ENCODE measurements at places on chromosomes 5 and 9. TPM values are rescaled to one million over a fixed set of nuclear protein-coding genes. Genes with fewer than 3 reads are reported as not detected.
A peak's percentile ranks its signal among the peaks of the same experiment; 100 is the strongest.

DNA sequence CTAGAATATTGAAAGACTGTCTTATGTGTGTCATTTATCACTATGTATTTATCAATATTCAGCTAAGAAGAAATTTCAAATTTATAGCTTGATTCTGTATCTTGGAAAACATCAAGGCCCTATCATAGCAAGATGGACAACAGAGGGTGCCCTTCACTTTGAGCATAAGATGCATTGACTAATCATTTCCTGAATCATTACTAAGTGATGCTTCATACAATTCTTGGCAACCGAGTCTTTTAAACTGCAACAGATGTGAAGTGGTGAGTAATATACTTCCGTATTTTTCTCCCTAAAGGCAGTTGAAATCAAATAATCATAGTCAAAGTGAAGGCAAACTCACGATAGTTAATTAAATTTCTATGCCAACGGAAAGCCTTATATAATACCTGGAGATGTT is 318.6 kb upstream of the RGMB start:
- peak; percentile 76 for DNase-seq

DNA sequence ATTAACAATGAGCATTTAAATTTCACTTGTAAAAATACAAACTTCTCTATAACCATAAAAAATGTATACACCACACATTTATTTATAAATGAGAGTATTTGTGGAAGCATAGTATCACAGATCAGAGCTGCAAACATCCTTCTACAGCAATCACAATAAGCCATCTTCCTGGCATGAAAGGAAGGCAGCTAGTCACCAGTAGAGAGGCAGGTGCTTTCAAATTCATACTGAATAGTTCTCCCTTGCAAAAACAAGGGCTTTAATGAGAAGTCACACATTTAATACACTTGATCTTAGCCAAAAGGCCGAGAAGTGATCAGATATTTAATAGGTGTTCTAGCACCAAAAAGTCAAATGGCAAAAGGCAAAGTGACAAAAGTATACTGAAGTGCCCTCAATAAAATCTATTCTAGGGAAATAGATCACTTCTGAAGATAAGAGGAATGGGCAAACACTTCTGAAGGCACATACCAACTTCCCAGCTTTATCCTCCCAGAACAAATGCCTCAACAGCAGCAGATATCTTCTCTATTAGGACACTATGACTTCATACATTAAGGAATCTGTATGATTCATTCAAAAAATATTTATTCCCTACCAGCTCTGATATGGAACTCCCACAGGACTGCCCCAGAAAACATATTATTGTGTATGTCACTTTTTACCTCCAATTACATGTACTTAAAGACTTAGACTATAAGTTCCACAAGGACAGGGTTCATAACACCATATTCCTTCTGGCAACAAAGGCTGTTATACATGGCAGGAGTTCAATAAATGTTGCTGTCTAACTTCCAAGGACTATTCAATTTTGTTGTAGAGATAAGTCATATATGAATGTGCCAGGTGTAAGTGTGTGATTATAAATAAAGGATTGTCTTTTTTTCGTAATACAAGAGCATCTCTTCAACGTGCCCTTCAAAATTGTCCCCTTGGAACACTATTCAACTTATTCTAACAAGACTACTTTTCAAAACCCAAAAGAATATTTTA is 31.7 kb downstream of the MAPKAP1 start:
- peak; percentile 24 for DNase-seq

DNA sequence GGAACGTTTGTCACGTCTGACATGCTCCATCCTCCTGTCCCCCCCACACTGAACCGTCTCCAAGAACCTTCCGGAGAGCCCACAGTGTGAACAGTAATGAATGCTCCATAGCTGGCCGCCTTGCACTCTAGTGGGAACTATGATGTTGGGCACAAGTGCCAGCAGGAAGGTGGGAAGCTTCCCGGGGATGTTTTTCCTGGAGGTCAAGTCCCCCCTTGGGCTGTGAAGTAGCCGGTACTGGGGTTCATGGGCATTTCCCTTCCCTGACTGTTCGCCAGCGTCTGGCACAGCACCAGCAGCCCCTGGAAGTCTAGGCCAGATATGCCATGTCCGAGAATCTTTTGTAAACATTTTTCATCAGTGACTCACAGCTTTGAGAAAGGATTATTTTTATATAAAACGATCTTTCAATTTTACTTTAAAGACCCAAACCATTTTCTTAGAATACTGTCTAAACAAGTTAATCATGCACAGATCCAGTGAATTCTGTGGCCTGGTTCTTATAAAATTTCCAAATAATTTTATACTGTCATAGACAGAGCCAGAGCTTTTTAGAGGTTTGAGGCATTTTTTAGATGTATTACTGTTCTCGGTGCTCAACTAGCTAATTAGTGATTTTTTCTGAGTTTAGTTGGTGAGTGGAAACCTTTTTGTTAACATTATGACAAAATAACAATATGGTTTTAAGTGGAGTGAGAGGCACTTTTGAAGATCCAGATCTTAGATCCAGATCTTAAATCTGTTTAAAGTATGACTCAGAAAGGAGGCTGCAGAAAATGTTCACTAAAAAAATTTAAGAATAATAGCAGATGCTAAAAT is 11.6 kb downstream of the ABL1 start:
- DNase-seq = peak; percentile 81

The COL15A1 gene
- total RNA-seq = 455 TPM

- DNase-seq = no peak
These were observed 43.2 kb upstream of the RANBP3L start for GRCh38 chr5:36344899-36345298.

- peak; percentile 31 for DNase-seq
These were observed 174.5 kb upstream of the SLC12A2 start for GRCh38 chr5:127909066-127909465.

The CHSY3 gene
- total RNA-seq = 7.6 TPM

The TIMD4 gene
- total RNA-seq = not detected

All from tongue (tissue), 3 donors.